ENCODE measurements at places on chromosomes 7 and 10.

GRCh38 chr7:22858640-22859561, 36.3 kb upstream of the TOMM7 start:
- DNase-seq, result no peak

DNA sequence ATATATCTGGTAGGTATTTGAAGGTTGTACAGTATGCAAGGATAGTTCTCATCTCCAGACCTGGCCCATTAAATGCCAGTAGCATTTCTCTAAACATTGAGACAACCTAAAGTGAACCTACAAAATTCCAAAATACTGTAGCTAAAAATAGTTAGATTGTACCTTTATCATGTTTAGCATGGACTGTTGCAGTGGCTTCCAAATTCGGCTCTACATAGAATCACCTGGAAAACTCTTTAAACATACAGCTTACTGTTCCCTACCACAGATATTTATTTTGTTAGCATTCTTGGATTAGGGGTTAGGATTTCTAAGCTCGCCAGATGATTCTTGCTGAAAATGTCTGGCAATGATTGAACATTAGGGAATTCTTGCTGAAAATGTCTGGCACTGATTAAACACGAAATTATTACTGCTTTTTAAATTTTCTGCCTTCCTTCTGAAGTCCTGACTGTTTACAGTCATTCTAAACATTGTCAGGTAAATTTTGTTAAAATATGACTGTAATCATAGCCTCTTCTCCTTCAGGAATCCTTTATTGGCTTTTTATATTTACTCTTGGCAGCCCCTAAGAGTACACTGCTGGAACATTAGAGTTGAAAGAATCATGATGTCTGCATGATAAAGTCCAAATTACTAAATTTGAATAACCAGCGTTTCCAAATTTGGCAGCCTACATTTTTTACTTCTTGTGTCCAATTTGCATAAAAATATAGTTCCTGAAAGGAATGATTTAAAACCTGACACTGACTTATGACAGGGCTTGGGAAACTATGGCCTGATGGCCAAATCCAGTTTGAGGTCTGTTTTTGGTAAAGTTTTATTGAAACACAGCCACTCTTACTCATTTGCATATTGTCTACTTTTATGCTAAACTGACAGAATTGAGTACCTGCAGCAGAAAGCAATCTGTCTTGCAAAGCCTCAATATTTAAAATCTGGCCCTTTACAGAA, 40.3 kb downstream of the SHOC2 start:
- no peak for DNase-seq

DNA sequence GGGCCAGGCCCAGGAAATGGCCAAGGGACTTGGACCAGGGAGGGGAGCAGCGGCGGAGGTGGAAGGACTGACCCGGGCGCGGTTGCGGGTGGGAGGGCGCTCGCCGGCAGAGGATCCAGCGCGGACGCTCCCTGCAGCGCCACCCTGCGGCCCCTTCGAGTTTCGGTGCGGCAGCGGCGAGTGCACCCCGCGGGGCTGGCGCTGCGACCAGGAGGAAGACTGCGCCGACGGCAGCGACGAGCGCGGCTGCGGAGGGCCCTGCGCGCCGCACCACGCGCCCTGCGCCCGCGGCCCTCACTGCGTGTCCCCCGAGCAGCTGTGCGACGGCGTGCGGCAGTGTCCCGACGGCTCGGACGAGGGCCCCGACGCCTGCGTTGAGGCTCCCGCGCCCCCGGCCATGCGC, 16.8 kb upstream of the ZNF467 start:
- no peak for DNase-seq

GRCh38 chr7:100825751-100826513, 1.4 kb downstream of the EPHB4 start:
- DNase-seq, result peak; percentile 57

DNA sequence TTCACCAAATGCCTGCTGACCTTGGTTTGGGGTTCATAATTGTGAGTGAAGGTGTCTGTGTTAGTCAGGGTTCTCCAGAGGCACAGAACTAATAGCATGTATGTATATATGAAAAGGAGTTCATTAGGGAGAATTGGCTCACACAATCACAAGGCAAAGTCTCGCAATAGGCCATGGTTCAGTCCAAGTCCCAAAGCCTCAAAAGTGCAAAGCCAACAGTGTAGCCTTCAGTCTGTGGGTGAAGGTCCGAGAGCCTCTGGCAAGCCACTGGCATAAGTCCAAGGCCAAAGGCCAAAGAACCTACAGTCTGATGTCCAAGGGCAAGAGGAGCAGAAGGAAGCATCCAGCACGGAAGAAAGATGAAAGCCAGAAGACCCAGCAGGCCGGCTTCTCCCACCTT, 257.6 kb upstream of the SHH start:
- no peak for DNase-seq

DNA sequence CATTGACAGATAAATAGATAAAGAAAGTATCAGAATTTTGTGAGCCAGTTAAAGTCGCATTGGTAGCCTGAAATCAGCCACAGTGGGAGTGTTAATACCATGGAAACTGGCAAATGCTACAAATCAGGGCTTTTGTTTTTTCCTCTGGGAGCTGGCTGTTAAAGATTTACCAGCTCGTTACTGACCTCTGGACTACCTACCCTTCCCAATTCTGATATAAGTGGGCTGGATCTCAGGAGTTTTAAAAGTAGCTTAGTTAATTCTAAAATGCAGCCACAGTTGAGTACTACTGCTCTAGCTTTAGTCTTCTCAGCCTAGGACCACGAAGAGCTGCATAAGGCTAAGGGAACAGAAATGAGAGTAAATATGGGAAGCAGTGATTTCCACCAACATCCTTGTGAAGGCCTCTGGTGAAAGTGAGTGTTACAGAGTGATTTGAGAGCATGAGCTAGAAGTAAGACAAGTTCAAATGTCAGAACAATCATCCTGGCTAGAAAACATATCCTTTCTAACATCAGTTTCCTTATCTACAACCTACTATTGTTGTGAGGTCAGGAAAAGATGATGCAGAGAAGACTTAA, 53.2 kb downstream of the A1CF start:
- peak; percentile 52 for DNase-seq

- DNase-seq, result peak; percentile 42
Observed at GRCh38 chr10:43390759-43391158, 18.2 kb downstream of the HNRNPF start.

GRCh38 chr10:101273741-101274140, 44.5 kb upstream of the LBX1 start:
- DNase-seq, result no peak

- DNase-seq, result peak; percentile 6
Observed at GRCh38 chr7:99579956-99580777, 17.9 kb upstream of the TMEM225B start.

DNA sequence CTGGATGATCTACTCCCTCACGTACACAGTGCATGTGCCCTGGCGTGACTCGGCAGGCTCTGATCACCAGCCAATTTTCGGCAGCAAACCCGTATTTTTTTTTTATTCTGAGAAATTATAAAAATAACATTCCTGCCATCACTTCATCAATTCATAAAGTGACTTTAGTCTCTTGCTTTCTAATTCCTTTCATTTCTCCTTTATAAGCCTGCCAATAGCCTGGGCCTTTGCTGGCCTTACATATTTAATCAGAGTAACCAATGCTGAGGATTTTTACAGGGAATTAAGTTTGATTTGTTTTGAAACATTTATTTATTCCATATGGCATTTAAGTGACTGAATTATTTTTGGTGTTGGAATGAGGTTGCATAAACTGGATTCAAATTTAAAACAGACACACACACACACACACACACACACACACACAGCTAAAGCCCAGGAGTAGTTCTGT, 140.8 kb downstream of the ETV1 start:
- no peak for DNase-seq

DNA sequence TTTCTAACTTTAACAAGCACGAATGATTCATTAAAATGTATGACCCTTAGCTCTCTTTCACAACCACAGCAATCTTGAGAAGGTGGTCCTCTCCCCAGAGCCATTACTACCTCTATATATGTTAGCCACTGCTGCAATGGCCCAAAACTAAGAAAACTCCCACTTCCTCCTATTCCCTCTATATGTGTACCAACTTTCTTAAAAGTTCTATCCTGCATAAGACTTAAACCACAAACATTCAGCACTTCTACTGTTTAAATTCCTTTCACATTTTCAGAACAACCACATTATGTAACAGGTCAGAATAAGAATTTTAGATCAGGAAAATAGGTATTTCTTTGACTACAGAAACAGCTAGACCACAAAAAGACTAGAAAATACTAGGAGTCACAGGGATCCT, 36.2 kb downstream of the WASL start:
- DNase-seq, result no peak

DNA sequence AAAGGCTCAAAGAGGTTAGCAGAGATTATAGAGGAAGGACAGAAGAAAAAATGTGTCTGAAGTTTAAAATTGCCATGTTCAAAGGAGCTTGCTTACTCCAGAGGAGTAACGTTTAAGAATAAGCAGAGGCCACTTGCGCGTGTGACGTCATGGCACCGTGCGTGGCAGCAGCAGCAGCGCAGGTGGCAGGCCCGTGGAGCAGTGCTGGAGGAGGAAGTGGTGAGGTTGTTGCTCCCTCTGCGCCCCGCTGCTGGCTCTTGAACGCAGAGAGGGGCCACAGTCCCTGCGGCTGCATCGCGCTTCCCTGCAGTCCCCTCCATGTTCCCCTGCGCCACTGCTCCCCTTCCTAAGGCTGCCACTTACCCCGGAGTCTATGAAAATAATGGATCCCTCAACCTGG, 37.5 kb downstream of the GDI2 start:
- no peak for DNase-seq

- DNase-seq, result no peak
Observed at GRCh38 chr7:130486954-130487436, 4.9 kb upstream of the MEST start.

DNA sequence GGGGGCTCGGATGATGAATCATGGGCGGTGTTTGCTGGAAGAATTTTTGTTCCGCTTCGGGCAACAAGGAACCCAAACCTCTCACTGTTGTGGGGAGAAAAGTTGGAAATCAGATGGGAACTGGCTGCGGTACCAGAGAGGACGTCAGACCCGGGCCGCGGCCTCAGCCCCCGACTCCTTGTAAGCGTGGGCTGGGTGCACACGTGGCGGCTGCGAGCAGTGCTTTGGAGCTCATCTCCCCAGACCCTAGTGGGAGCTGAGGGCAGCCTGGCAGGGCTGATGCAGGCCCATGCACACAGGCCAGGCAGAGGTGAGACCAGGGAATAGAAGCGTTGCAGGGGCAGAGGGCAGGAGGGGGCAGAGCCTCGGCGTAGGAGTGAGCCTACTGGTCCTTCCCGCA, 136.5 kb downstream of the FAM53B start:
- no peak for DNase-seq

DNA sequence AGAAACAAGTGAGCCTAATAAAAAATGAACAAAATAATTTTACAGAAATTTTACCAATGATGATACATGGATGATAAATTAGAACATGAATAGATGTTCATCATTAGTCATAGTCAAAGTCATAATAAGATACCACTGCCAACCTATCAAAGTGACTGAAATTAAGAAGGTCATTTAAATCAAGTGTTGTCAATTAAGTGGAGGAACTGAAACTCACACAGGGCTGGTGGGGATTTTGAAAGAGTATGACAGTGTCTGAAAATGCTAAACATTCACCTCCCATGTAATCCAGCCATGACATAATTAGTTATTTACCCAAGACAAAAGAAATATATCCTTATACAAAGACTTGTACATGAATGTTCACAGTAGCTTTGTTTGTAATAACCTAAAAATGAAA, 57.1 kb upstream of the DYNC1I1 start:
- DNase-seq, result no peak

DNA sequence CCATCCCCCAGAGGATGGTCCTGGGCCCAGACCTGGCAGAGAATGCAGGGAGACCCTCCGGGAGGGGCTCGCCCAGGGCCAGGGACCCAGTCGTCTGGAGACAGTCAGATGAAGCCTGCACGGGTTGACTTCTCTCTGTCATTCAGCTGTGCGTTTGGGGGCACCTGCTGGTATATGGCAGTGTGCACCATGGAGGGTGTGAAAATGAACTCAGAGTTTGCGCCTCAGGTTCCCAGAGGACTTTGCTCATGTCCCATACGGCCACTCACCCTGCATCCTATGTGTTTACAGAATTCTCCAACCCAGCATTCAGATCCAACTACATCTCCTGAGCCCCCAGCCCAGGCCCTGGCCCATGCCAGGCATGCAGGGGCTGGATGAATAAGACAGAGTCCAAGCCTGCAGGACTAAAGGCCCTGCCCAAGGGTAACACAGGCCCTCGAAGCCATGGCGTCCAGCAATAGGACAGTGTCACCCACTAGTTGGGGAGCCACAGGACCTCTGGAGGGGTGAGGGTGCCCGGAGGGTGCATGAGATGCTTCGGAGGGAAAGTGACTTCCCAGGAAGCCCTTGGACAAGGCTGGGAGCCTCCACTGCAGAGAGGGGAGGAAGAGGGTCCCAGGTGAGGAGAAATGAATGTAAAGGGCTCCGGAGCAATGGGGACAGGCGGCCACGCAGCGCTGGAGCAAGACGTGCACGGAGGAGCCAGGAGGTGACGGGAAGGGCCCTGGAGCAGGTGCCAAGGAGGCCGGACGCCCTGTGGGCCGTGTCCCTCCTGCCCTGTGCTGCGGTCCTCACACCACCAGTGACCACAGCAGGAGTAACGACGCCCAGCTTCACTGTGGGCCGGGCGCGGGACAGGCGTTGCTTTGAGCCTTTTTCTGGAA, 36.3 kb downstream of the CALML3 start:
- DNase-seq, result peak; percentile 55

GRCh38 chr7:68200051-68200670, 1203.5 kb downstream of the TYW1 start:
- DNase-seq, result no peak

DNA sequence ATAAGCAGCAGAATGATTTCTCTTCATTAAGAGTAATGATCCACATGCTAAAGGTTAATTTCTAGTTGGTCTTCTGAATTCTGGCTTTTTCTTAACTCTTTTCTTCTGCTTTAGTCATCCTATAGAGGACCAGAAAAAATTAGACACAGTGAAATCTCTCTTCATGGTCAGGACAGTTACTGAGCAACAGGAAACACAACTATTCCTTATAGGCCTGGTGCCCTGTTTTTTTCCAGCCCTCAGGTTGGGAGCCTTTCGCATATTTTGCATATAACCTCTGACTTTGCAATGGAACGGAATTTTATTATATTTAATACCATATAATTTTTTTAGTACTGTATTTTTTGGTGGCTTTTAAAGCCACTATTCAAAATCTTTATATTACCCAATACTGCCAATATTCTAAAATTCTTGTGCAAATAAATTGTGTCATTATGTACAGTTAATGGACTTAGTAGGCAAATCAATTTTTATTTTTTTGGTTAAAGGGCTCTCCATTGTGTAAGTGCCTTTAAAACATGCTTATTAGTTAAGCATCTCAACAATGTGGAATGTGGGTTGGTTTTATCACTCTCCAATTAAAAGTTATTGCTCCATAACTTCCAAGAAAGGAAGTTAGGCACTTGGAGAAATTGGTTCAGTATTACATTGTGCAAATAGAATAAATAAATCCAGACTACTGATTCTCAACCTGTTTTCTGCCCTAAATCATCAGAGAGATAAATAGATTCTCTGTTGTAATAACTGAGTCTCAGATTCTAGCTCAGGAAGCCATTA, 22.5 kb downstream of the ARL4A start:
- DNase-seq, result no peak
